ENCODE measurements at places on chromosomes 6 and 20. TPM values are rescaled to one million over a fixed set of nuclear protein-coding genes. Genes with fewer than 3 reads are reported as not detected.

The ELOVL4 gene
- total RNA-seq = 27.6 TPM

The ZNF334 gene
- not detected for total RNA-seq

The HLA-DOA gene
- 1.4 TPM for total RNA-seq

The CST4 gene
- total RNA-seq = not detected

The ANKS1A gene
- 12.3 TPM for total RNA-seq

The HLA-DOB gene
- not detected for total RNA-seq

The MCHR2 gene
- total RNA-seq = not detected

The ZBTB12 gene
- 20.0 TPM for total RNA-seq

The SMLR1 gene
- not detected for total RNA-seq

The SAMD10 gene
- total RNA-seq = 1.4 TPM

The CGA gene
- not detected for total RNA-seq

Measured in G401 (cell line).